ENCODE measurements at places on chromosomes 4 and X. TPM values are rescaled to one million over a fixed set of nuclear protein-coding genes. Genes with fewer than 3 reads are reported as not detected.

DNA sequence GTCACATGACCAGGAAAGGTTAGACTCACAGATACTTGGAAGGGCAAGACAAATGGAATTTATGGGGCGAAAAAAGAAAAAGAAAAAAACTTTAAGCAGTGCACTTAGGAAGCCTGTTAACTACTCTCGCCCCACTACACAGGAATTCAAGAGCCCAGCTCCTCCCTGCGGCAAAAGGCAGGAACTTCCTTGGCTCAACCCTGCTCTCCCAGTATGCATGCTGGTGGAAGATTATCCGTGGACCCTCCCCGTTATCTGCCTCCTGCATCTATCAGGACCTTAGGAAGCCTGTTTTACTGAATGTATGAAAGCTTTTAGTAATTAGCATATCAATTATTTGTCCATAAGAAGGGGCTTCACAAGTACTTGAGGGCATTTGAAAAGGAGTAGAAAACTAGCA lies 40.1 kb upstream of the RPA4 start:
- DNase-seq = no peak

GRCh38 chrX:17939724-17940123 lies 78.6 kb upstream of the RAI2 start:
- no peak for DNase-seq

DNA sequence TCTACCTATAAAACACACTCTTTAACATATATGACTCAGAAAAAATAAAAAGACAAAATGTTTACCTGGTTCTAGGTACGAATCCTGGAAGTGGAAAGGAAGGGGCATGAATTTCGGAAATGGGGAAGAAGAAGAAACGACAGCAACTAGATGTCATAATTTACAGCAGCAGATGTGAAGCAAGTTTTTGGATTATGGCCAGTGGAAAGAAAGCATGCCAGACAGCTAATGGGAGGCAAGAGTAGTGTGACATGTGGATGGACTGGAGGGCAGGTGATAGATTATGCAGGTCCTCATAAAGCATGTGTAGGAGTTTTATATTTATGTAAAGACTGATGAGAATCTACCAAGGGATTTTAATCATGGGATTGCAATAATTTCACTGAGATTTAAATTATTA lies 279.0 kb upstream of the TACR3 start:
- DNase-seq = no peak

DNA sequence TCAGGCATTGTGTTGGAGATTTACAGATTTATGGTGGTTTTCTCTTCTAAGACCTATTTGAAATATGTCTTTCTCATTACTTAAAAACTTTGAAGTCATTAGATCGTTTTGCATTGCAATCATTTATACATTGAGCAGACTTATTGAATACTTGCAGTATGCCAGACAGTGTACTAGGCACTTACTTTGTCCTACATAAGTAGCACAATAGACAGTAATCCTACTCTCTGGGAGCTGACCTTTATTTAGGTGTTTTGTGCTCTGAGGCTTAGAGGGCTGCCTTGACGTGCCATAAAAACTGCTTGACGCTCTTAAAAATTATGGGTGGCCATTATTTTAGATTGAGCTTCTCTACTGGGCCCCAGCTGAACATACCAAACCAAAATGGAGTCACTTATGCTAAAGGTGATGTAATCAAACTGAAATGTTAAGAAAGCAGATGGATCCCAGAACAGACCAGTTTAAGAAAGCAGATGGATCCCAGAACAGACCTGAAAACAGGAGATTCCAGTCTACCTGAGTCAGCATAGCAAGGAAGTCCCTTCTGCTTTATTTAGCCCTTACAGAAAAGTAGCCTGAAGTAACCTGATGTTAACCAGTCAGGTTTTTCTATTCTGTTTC lies 42.4 kb downstream of the PTTG2 start:
- peak; percentile 29 for DNase-seq

GRCh38 chrX:13168269-13168668 lies 123.8 kb upstream of the FAM9C start:
- no peak for DNase-seq

GRCh38 chr4:143377611-143378099 lies 41.0 kb downstream of the GAB1 start:
- no peak for DNase-seq

- no peak for DNase-seq
These were observed 121.7 kb upstream of the CCDC160 start for GRCh38 chrX:134115270-134115669.

GRCh38 chrX:126695375-126695896 lies 124.1 kb upstream of the PRR32 start:
- DNase-seq = no peak

GRCh38 chr4:58515226-58515625 lies 1405.0 kb upstream of the IGFBP7 start:
- no peak for DNase-seq

The TCEANC gene
- total RNA-seq = 0.29 TPM

The TSPAN7 gene
- total RNA-seq = not detected

The SSX2B gene
- total RNA-seq = not detected

The AKAP4 gene
- not detected for total RNA-seq

The AMTN gene
- total RNA-seq = 0.45 TPM
